ENCODE measurements at places on chromosomes 1 and 21. TPM values are rescaled to one million over a fixed set of nuclear protein-coding genes. Genes with fewer than 3 reads are reported as not detected.

Gene SRGAP2C
- total RNA-seq, result 11.1 TPM

Gene CGN
- total RNA-seq, result 0.52 TPM

Gene PAQR6
- 2.1 TPM for total RNA-seq

Gene CAPN8
- total RNA-seq, result not detected

Gene LCE1B
- total RNA-seq, result not detected
